ENCODE measurements at places on chromosomes 4 and X.

DNA sequence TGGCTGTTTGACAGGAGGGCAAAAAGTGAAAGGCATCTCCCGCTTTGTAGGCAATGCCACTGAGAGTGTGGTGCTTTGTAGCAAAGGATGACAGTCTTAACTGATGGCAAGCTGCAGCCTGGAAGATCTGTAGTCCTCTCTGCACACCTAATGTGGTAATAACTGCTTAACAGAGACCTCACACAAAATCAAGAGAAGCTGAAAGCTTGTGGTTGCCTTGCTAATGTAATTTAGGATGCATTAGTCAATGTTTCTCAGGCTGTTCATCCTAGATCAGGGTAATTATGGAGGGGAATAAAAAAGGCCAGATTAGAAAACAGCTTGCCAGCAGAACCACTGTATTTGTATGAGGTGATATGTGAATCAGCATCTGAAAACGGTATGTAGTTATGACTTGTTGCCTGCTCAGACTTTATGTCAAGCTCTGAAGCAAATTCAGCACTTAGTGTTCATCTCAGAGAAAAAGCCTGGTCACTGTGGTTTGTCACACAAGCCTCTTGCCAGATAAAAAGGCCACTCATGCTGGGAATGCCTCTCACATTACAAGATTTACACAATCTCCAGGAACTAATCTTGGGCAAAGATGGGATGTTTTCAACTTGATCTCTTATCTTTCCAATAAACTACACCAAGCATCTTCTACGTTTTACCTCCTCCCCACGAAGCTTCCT, 130.8 kb downstream of the ENOX2 start:
- no peak overlapping the region for H3K4me3 ChIP-seq
- no peaks in the 10 kb centered on the region for H3K27me3 ChIP-seq
- H3K4me1 ChIP-seq, result peaks cover 31% of the 10 kb centered on the region
- no peak for DNase-seq

- no peaks in the 10 kb centered on the region for H3K36me3 ChIP-seq
- H3K27me3 ChIP-seq, result no peaks in the 10 kb centered on the region
- H3K4me3 ChIP-seq, result no peak overlapping the region
- H3K4me1 ChIP-seq, result no peaks in the 10 kb centered on the region
Observed at GRCh38 chr4:117637347-117637746, 396.9 kb upstream of the NDST3 start.

DNA sequence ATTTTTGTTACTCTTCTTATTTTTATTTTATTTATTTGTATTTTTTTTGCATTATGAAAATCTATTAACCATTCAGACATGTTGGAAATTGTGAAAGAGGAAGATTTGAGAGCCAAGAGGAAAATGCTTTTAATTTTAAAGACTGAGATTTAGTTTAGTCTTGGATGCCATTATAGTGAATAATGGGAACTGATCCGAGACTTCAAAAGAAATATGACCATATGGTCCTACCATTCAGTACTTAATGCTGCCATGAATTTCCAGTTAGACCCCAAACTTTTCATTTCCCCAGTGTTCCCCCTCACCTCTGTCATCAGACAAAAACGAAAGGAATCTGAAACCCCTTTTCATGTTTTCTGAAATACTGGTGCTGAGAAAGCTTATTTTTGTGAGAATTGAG, 95.5 kb downstream of the TENM3 start:
- H3K4me1 ChIP-seq, result no peaks in the 10 kb centered on the region
- H3K27me3 ChIP-seq, result no peaks in the 10 kb centered on the region
- H3K36me3 ChIP-seq, result no peaks in the 10 kb centered on the region
- no peak overlapping the region for H3K27ac ChIP-seq
- no peak for DNase-seq

- H3K27me3 ChIP-seq, result no peaks in the 10 kb centered on the region
- H3K27ac ChIP-seq, result no peak overlapping the region
- H3K4me3 ChIP-seq, result no peak overlapping the region
- H3K36me3 ChIP-seq, result no peaks in the 10 kb centered on the region
- H3K4me1 ChIP-seq, result no peaks in the 10 kb centered on the region
- no peak for DNase-seq
Observed at GRCh38 chrX:20300822-20301221, 34.1 kb upstream of the RPS6KA3 start.
